ENCODE measurements at places on chromosomes 3 and 15.
A peak's percentile ranks its signal among the peaks of the same experiment; 100 is the strongest.

DNA sequence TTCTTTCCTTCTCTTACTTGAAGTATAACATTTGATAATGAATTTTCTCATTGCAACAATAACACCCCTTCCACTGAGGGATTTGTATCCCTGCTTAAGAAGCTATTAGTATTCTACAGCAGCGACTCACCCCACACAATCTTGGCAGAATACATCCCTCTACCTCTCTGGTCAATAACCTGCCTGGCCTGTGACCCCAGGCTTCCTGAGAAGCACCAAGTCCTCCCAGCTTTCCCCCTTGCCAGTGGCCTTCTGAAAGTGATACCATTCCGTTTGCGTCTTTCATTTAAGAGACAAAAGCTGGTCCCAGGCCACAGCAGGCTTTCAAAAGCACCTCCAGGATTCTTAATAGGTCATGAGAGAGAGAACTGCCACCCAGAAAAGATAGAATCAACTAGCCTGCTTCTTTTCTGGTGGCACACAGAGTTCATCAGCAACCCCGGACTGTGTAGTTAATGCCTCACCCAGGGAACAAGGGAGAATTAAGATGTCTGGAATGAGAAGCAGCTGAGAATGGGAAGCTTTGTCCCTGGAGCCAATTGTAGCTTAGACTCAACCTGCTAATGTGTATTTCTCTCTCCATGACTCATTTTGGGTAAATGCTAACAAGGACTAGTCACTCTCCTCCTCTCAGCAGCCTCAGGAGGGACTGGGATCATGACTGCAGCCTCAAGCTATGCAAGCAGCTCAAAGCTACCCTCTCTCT, 101.0 kb upstream of the CPNE4 start:
- DNase-seq = no peak

DNA sequence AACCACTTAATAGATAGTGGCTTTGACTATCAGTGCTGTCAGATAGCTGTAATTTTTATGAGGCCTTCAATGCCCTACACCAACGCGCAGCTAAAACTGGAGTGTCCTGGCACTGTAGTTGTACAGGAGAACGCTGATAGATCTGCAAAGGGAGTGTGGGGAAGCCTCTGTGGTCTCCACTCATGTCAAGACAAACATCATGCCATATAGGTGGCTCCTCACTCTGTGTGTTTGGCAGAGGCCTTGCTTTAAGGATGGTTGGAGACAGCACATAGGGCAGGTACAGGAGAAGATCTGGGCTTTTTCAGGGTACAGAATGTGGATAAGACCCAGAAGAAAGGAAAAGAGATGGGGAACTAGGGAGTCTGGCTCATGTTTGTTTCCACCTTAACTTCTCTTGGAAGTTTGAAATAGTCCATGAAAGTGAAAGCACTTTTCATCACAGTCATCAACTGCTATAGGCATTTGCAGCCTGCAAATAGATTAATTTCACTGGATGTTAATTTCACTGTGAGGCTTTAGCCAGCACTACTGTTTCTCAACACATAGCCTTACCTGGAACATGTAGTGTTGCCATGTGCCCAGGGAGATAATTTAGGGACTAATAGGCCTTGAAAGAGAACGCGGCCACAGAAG, 425.8 kb upstream of the TBL1XR1 start:
- no peak for DNase-seq

GRCh38 chr15:38427380-38427779, 26.5 kb upstream of the FAM98B start:
- no peak for DNase-seq

DNA sequence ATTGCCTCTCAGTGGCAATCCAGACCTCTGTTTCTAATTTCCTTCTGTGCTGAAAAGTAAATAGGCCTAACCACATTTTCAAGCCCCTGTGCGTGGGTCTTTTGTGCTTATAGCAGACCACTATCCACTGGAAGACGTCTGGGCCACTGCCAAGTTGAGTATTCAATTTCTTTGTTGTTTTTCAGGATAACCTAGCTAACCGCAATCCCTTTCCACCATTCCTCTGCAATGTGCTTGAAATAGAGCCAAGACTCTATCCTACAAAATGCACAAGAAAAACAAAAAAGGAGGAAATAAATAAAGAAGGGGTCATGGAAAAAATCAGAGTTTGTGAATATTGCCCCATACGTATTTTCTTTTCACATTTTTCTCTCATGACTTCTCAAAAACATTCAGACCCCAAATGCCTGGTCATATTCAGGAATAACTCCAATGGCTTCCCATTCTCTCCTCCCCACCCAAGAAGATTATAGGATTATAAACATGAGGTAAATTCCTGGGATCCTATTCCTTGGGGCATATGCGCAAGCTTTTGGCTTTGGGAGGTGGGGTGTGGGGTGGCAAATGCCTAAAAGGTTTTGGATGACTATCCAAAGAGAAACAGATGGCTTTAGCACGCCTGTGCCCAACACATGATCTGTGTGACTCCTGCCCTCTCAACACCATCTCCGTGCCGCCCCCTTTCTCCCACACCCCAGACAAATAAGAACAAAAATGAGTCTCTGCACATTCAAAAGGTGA, 217.9 kb upstream of the THBS1 start:
- no peak for DNase-seq

DNA sequence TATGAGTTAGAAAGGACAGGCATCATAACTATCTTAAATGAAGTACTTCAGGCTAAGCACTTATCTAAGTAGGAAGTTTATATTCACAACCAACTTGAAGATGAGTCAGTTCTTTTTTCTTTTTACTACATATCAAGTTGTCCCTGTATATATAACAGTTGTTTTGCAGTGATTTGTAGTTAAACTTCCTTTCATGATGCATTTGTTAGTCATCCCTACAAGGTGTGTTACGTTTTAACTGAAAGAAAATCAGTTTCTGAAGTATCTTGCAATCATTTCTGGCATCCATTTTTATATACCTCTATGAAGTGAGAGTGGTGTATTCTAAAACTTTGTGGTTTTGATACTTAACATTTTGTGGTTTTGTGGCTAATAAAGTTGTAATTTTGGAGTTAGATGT, 46.1 kb downstream of the ZFAND6 start:
- DNase-seq = no peak

DNA sequence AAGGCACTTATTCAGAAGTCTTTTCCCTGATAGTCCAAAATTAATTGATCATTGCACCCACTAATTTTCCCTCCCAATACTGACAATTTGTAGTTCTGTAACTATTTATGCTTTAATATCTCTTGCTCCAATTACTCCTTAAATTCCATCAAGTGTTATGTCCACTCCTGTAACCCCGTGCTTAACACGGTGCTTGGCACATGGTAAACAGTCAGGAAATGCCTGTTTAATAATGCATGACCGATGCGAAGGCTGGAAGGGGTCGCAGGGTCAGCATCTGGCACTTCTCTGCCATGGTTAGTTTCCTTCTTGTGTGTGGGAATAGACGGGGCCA, 553 bp upstream of the SEC22A start:
- DNase-seq = no peak

DNA sequence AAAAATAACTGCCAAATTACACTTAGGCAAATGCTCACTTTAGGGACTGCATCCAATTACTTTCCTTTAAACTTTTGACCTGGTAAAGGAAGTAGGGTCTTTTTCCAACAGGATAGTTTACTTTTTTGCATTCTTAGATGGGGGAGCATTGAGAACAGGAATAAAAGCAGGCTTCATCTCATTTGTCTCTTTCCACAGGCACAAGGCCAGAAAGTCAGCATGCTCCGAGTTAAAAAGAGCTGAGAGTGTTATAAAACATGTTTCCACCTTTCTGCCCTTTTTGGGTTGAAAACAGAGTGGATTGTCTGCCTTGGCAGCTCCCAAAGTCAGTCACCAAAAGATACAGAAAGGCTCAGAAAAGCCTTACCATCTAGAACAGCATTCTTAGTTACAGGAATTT, 404.9 kb upstream of the ALCAM start:
- DNase-seq = no peak

GRCh38 chr3:50319894-50320625, 2.5 kb downstream of the HYAL2 start:
- no peak for DNase-seq

DNA sequence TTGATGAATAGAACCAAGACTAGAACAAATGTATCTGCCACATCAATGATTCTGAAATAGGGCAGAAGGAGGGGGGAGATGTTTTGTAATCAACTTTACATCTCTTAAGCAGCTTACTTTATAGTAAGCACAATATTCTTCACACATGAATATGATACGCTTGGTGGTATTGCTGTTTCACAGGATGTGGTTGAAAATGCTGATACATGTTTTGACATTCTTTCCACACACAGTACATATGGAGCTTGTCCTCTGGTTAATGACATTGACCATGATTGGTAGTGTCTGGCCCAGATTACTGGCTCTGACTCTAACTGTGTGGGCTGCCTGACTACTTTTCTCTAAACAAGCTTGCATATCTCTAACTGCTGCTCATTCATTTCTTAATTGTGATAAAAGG, 168.9 kb downstream of the KLHL25 start:
- DNase-seq = no peak

DNA sequence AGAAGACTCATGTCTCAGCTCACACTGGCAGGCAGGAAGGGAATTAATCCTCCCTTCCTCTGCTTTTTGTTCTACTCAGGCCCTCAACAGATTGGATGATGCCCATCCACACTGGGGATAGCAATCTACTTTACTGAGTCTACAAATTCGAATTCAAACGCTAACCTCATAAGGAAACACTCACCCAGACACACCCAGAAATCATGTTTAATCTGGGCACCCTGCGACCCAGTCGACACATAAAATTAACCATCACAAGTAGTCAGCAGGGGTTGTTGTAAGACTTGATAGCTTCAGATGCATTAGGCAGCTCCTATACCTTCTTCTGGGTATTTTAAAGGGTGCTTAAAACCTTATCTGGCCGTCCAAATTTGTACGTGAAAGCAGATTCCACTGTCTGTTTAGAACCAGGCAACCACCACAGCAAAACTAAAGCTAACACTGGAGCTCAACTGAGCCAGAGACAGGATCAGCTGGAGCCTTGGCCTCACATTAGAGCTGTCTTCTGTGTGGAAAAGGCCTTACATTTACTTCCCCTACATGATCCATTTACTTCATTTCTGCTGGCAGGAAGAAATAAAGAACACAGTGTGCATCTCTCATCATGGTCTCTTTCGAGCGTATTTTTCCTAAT, 407.3 kb upstream of the PPP2R3A start:
- DNase-seq = no peak

DNA sequence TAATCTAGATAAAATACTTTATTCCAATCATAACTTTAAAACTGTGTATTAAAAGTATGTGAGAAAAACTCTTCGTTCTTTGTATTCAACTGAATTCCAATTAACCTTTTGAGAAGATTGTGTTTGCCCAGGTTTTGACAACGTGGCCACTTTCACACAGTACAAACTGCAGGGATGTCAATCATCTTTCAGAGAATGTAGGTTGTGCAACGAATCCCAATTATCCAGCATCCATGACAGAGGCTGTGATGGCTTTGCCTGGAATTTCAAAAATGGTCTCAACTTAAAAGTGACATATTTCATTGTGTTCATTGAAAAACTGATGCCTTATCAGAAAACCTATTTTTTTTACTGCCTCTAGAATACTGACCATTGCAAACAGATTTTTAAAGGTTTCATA, 615.1 kb upstream of the KCNMB2 start:
- no peak for DNase-seq

DNA sequence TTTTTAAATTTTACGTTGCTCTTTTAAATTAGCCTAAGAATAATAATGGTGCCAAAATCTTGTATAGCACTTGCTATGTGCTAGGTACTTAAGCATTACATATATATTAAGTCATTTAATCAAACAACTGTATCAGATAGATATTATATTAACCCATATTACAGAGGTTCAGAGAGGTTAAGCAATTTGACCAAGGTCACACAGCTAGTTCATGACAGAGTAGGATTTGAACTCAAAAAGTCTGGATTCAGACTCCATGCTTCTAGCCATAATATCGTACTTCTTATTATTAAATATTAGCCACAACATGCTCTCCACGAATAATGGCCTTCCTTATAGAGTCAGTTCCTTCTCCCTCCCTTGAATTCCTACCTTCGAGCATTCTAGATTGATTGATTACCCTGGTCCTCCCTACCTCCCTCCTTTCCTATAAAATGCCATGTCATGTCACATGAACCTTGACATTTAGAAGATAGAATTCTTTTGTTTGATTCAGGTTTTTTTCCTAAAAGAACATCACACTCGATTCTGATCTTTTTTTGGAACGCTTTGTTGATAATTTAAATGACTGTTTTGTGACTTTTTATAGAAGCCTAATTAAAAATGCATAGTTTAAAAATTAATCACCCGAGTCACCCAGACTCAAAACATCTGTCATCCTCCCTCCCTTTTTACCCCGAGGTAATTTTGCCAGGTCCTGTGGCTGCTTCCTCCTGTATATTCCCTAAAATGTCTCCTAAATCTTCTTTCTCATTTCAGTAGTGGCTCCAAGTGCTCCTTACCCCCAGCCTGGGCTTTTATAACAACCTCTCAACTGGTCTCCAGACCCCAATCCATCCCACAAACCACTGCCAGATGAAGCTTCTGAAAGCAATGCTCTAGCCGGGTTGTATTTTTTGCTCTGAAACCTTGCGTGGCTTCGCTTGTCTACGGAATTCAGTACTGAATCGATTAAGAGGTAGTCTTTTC, 8.5 kb upstream of the PSMD6 start:
- DNase-seq = no peak

DNA sequence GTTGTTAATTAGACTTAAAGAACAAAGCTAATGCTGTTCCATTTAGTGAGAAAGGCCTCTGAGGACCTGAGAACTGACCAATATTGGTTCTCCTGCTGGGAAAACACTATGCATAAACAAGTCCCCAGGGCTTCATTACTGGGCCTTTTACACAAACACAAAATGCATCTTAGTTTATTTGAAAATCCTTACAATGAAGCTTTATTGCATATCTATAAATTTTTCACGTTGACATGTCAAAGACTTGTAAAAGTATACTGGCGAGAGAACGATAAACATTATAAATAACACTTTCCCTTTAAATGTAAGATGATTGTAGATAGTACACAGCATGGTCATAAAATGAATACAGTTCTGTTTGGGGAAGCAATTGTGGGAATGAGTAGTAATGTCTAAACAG, 151.7 kb downstream of the ROBO2 start:
- peak; percentile 93 for DNase-seq

- no peak for DNase-seq
Observed at GRCh38 chr3:1726741-1727140, 371.9 kb upstream of the CNTN4 start.

GRCh38 chr15:47412136-47412535, 305.2 kb upstream of the SEMA6D start:
- DNase-seq = no peak

DNA sequence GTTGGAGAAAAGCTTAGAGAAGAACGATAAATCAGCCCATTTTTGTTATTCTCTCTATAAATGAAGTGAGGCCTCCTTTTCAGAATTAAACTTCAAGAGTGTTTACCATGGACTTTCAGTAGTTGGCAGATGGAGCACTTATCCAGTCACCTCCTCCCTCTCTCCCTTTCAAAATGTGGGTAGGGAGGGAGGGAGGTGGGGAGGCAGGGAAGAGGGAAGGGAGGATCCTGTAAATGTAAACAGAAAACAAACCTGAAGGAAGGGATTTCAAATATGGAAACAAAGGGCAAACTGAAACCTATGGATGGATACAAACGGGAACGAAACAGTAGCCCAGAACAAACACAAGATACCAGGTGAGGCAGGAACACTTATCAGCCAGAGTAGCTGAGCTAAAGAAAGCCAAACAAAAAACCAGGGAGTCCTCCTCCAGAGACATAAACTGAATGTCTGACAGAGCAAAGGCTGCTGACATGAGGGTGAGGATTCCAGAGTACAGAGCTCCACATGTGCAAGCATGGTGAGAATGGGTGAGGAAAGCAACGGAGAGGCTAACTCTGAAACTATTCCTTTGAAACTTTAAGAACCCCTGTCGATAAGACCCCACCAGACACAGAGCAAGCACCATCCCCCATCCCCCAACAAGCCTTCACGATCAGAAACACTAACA, 41.0 kb upstream of the GP5 start:
- no peak for DNase-seq

All from HAP-1 (cell line).